ENCODE measurements at places on chromosomes 5 and 9.
A peak's percentile ranks its signal among the peaks of the same experiment; 100 is the strongest.

- no peak for DNase-seq
Measured at GRCh38 chr5:154505567-154505966, 27.5 kb upstream of the HAND1 start.

- no peak for DNase-seq
Measured at GRCh38 chr5:65825408-65826328, 100.7 kb upstream of the ERBIN start.

GRCh38 chr5:148209151-148209770 lies 6.4 kb downstream of the SPINK6 start:
- no peak for DNase-seq

DNA sequence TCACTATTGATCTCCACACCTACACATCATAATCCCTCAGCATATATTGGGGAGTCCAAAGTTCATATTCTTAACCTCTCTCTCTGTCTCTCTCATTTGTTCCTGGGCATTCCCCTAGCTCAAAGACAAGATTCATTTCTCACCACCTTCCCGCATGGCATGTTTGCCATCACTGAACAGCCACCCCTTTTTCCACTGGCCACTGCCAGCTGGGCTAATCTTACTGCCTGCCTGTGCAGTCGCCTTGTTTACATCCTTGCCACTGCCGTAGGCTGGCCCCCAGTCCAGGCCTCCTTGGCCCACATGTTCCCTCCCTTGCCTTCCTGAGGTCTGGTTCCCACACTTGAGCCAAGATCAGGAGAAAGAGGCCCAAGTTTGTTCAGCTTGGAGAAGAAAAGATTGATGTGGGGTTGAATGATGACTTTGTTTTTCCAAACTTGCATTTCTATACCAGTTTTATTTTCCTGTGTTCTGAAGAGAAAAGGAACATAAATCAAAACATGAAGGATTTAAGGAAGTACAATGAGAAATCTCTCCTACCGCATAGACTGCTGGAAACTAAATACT lies 80.2 kb downstream of the PLAC8L1 start:
- no peak for DNase-seq

DNA sequence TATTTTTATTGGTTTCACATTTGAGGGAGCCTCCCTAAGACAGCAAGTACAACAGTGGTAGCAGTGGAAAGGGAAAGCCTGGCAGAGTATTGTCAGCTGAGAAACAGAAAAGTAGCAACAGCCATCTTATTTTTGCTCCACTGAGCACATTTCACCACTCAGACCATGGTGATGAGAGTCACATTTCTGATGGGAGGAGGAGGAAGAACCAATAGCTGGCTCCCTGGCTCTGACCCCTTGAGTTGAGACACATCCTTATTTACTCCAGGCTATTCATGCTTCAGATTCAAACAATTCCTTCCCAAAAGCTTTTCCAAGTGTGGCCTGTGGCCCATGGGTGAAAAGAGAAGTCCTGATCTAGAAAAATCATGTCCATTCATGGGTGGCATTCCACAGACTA lies 236.3 kb downstream of the ARHGAP26 start:
- no peak for DNase-seq

DNA sequence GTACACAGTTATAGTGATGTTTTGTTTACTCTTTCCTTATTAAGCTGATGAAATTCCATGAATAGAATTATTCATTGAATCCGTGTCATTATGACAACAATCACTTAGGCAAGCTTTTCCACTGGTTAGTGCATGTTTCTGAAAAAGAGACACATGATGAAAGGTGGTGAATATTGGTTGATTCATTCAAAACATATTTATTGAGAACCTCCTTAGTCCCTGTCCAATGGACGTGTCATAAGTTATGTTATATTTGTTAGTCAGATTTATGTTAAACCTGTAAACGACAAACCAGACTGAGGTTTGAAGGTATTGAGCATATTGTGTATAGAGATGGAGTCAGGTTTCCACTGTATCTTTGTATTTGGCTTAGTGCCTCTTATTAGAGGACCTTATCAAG lies 1888.9 kb upstream of the CDH6 start:
- no peak for DNase-seq

GRCh38 chr5:115831163-115831768 lies 10.1 kb downstream of the ATG12 start:
- DNase-seq, result no peak

- no peak for DNase-seq
Measured at GRCh38 chr5:168449166-168449565, 37.1 kb upstream of the RARS1 start.

- no peak for DNase-seq
Measured at GRCh38 chr5:78509884-78510769, 138.4 kb downstream of the LHFPL2 start.

GRCh38 chr9:104090578-104090977 lies 3.5 kb upstream of the SMC2 start:
- no peak for DNase-seq

DNA sequence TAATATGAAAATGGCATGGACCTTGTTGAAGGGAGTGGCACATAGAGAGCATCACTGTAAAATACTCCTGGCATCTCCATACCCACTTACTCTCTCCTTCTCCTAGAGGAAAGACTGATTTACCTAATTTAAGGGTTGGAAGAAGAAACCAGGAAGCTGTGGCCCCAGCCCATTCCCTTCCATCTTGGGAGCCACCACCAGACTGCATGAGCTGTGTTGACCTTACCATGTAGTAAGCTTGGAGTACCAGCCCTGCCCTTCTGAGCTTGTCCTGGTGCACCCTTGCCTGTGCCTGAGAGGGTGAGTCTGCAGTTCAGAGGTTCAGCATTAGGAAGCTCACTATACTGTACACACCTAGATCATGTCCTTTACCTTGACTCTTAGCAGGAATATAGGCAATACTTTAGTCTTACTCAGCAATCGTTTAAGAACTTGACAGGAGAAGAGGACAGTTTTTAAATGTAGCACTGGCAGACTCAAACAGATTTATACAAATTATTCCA lies 35.7 kb upstream of the HMGCS1 start:
- no peak for DNase-seq

DNA sequence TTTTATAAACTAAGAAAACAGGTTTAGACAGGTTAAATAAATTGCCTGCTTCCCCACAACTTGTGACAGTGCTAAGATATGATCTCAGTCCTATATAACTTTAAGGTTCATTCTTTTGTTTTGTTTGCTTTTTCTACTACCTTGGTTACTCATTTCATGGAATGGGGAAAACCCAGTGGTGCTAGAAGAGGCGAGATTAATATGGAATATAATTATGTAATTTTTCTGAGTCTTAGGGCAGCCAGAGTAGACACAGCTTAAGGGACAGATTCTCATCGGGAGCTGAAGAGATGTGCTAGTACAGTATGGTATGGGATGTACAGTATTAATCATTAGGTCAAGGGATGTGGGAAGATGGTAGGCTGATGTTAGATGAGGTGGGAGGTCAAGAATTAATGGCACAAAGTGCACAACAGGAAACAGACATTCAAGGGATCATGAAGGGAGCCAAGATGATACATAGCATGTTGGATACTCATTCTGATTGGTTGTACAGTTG lies 6.2 kb downstream of the TRIM32 start:
- no peak for DNase-seq

- no peak for DNase-seq
Measured at GRCh38 chr5:181223729-181224389, 778 bp downstream of the TRIM41 start.

DNA sequence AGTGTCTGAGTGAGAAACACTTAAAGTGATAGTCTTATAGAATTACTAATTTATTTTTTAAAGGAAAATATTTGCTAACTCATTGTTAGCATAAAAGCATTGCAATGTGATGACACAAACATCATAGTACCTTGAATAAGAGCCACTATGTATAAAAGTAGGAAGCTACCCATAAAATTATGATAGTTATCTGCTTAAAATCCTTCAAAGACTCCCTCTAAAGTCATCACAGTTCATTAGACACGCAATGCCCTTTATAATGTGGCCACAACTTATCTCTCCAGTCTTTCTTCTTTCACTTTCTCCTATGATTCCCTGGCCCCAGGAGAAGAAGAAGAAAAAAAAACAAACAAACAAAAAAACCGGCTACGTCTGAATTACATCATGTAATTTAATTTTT lies 1144.0 kb upstream of the NUDT12 start:
- DNase-seq, result no peak

- DNase-seq, result peak; percentile 37
Measured at GRCh38 chr9:128947527-128948301, at the start of the genes DOLK and NUP188. DOLK (minus strand) TSS chr9:128947603; CDS start chr9:128947303, 300 bp downstream. NUP188 (plus strand) TSS chr9:128947699; CDS start chr9:128947720, 21 bp downstream.

DNA sequence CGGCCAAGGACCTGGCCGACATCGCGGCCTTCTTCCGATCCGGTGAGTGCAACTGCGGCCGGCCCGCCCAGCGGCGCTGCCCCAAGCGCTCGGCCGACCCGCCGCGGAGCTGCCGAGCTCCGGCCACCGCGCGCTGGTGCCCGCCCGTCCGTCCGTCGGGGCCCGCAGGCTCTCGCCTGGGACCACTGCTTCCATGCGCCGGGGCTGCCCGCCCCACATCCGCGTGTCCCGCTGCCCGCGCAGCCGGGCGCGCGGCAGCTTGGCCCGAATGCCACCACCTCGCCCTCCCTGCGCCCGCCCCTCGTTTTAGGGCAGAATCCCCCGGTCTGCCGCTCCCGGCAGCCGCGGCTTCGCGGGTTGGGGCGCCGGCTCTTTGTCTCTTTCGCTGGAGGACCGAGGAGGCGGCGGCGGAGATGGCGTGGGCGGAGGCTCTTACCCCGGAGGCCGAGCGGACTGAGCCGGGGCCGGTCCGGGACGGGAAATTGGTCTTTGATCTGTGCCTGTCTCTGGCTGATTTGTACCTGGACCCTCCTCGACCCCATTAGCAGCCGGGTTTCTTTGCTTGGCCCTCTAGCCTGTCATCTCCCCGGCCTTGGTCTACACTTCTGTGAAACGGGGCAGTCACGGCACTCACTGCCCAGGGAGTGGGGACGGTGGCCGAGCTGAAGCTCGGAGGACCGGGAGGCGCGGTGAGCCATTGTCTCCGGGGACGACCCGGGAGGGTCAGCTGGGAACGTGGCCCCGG lies 871 bp downstream of the TRIO start:
- no peak for DNase-seq

- DNase-seq, result no peak
Measured at GRCh38 chr9:16608906-16609305, 261.6 kb downstream of the BNC2 start.

DNA sequence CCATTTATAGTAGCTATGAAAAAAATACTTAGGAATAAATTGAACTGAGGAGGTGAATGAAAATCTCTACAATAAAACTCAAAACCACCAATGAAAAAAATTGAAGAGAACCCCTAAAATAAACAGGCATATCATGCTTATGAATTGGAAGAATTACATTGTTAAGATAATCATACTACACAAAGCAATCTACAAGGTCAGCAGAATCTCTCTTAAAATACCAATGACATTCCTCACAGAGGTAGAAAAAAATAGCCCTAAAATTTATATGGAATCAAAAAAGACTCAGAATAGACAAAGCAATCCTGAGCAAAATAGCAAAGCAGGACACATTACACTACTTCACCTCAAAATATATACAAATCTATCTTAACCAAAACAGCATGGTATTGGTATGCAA lies 23.2 kb downstream of the PRDM9 start:
- no peak for DNase-seq

DNA sequence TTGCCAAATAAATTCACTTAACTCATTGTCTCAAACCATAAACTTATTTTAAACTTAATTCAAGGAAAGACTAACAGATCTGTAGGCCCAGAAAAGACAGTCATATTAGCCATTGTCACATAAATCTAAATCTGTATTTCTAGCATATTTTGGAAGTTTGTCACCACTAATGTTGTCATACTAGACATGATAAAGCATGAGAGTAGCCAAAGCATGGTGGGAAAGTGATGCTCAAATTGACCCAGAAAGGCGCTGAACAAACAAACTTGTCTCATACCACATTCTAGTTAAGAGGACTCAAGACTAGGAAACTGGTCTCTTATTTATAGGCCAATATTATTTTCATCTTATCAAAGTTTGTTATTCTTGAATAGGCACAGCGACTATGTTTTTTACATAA lies 99.4 kb downstream of the VCAN start:
- no peak for DNase-seq

DNA sequence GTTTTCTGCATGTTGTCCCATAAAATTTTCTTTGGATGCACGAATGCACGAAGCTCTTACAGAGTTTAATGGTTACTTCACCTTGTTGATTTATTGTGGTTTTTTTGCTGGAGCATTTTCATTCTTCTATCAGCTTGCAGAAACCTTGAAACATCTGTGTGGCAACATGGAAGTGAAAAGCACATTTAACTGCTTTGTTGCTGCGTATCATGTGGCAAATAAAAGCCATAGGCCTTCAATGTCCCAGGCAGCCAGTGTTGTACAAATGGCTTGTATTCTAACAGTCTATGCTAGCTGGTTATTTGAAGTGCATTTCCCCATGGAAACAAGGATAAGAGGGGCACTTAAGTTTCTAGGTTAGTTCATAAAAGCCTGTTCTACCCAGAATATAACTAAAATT lies 42.5 kb upstream of the RASGRF2 start:
- DNase-seq, result no peak

- DNase-seq, result no peak
Measured at GRCh38 chr5:123598028-123598689, 86.2 kb downstream of the CSNK1G3 start.

GRCh38 chr9:113808391-113809358 lies 67.4 kb upstream of the ZNF618 start:
- no peak for DNase-seq

- no peak for DNase-seq
Measured at GRCh38 chr9:70444904-70445303, 30.4 kb upstream of the KLF9 start.

DNA sequence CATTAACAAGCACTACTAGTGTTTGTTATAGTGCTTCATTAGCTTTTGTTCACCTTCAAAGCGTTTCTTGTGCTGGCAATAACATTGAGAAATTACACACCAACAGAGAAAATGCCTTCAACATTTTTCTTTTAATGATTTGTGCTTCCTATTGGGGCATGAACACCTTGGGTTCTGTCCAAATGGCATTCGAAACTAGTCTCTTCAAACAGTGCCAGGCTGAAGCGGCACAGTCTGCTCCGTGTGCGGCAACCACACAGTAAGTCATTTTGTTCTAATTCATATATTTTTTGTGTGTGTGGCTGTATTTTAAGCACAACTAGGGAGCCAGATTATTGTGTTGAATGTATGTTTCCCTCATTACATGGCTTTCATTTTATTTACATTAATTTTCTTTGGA lies 414.7 kb upstream of the SGCD start:
- no peak for DNase-seq

DNA sequence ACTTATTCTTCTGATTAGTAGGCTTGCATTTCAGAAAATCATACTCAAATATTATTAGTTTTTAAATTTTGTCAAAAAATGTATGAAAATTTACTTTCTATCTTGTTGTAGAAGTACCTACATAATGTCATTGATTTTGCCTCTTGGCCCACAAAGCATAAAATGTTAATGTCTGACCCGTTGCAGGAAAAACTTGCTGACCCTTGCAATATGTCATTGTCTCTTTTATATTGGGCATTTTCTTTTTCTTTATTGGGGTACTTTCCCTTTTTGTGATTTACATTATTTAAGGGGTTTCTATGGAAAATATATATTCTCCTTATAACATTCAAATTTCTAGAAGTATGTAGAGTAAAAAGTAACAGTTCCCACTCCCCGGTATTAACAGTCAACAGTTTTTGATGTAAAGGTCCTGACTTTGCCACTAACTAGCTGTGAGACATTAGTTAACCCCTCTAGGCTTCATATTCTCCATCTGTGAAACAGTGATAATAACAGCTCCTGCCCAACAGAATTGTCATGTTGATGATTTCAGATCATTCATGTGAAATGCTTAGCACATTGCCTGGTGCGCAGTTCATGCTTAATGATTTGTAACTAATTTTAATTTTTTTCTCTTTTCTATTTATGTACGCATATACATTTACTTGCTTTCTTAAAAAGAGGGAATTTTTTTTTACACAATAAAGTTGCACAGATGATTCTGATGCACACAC lies 243.2 kb downstream of the ARHGAP26 start:
- no peak for DNase-seq

Data from SHP77 treated with DMSO at 0.1 percent for 48 hours (cell line).